A549 treated with dexamethasone at 1 μM for 4 hours (cell line): ENCODE measurements at places on chromosomes 2 and 18. TPM values are rescaled to one million over a fixed set of nuclear protein-coding genes. Genes with fewer than 3 reads are reported as not detected.

The SERTAD2 gene
- total RNA-seq: 8.2 to 11.7 TPM (median 10.5 TPM) in 5 replicates

The CCDC68 gene
- 4.1 to 5.8 TPM (median 4.4 TPM) in 5 replicates for total RNA-seq

The AMER3 gene
- not detected in 5 replicates for total RNA-seq

The THOC1 gene
- total RNA-seq: 17.6 to 20.0 TPM (median 18.7 TPM) in 5 replicates

The ZBTB7C gene
- 0.16 to 0.53 TPM (median 0.19 TPM) in 5 replicates for total RNA-seq

The GALNT14 gene
- total RNA-seq: 43.5 to 47.4 TPM (median 44.3 TPM) in 5 replicates

The REG3A gene
- total RNA-seq: not detected in 5 replicates

The ZNF396 gene
- total RNA-seq: 0.58 to 0.75 TPM (median 0.64 TPM) in 5 replicates

The LAMA3 gene
- total RNA-seq: 45.2 to 74.1 TPM (median 63.0 TPM) in 5 replicates

The LYPD6B gene
- 0.07 TPM in 1 of 5 replicates, not detected in the others for total RNA-seq

The CXCR1 gene
- total RNA-seq: not detected in 5 replicates

The DCAF17 gene
- total RNA-seq: 8.4 to 11.8 TPM (median 9.8 TPM) in 5 replicates
